ENCODE measurements at places on chromosomes 5 and 9.

- no peak for DNase-seq
Observed at GRCh38 chr5:158739951-158740757, 359.6 kb downstream of the EBF1 start.

DNA sequence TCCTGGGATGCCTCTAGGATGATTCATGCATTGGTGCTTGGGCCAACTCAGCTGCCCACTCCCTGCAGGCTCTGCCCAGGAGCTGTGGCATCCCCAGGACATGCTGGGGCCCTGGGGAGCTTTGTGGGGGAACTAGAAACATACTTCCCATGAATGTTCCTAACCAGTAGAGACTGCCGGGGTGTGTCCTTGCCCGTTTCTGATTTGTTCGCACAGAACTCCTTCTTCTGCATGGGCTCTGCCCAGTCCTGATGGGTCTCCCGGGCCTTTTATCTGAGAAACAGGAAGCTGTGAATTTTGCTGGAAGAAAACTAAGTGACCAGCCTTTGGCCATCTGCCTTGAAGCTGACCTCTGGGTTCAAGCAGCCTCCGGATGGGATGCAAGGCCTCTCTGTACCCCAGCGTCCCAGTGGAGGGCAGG, 71.6 kb upstream of the RNU6ATAC start:
- no peak for DNase-seq

DNA sequence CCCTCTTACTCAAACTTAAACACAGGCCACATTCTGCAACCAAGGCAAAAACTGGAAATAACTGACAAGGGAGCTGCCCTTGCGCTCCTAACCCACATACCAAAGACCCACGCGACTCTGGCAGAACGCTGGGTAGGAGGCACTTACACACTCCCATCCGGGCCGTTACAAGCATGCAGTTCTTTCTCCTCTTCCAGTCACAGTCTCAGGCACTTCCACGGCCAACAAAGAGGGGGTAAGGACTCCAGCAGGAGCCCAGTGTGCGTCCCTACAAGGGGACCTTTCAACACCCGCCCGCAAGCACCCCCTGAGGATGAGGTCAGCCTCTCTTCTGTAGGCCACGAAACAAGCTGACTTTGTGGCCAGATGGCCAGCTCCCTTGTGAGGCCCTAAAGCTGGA, 57.4 kb downstream of the SERINC5 start:
- DNase-seq: no peak

DNA sequence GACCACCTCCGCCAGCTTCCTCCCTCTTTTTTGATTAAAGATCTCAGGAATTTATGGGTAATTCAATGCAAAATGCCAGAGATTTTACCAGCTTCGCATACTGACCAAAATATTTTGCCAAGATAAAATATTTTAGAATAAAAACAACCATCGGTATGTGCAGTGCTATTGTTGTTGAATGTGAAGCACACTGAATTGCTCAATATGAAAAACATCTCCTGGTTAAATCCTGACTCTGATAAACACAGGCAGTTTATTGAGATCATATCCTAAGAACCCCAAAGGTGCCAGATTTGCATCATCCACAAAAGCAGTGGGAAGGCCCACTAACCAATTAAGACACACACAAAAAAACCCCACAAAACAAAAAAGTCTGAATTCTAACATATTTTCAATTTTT, 202.4 kb downstream of the GLIS3 start:
- no peak for DNase-seq

DNA sequence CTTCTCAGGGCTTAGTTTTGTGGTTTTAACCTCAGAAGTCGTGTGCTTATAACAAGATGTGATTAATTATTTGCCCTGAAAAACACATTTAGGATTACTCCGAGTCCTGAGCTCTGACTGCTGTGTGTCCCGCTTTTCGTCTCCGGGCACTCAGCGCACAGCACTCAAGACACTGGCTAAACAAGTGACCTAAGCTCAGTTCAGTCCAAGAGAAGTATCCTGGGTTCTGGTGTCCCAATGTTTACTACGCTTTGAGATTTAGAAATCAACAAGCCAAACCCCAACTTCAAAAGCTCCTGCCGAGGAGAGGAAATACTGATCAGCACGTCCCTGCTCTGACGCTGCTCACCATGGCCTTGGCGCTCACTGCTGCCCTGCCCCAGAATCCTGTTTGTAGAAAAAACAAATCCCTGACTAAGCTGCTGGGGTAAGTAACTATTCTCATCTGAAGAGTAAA, 53.2 kb downstream of the IPPK start:
- DNase-seq: no peak

- DNase-seq: no peak
Observed at GRCh38 chr5:150346592-150346991, 10.9 kb upstream of the TCOF1 start.

DNA sequence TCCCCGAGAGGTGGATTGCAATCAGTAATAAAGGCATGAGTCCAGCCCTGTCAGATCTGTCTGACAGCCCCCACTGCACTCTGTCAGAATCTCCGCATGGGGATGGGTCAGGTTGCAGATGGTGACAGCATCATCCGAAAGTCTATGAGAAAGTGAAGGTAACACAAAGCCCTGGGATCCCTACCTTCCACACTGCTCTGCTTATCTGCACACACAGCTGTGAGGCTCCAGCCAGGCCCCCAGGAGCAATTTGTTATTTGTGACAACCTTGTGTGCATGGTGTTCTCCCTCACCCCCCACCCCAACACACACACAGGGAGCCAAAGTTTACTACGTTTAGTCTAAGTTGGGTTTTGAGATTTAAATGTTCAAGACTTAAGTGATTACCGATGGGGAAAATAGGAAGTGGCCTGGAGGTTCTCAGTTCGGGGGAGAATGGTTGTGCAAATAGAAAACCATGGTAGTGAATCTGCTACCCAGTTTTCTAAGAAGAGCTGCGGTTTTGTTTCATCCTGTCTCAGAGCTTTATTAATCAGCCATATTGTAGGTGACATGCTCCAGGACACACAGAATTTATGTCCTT, 92.7 kb downstream of the SV2C start:
- no peak for DNase-seq

DNA sequence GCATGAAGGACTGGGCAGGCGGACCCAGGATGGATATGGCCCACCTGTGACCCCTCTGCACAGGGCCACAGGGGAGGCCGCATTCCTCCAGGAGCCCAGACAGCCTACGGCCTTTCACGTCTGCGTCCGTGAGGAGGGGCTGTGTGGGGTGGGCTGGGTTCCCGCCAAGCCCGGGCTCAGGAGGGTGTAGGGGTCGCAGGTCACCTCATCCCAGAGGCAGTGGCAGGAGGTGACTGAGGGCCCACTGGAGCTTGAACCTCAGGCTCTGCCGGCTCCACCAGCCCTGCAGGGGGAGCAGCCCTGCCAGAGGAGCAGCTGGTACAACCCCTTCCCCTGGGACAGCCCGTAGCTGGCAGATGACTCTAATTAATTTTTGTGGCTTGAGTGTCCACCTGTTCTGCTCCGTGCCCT, 40.7 kb upstream of the CACNA1B start:
- DNase-seq: no peak

- peak; percentile 78 for DNase-seq
Observed at GRCh38 chr9:135811801-135812200, 95.5 kb downstream of the CAMSAP1 start.

DNA sequence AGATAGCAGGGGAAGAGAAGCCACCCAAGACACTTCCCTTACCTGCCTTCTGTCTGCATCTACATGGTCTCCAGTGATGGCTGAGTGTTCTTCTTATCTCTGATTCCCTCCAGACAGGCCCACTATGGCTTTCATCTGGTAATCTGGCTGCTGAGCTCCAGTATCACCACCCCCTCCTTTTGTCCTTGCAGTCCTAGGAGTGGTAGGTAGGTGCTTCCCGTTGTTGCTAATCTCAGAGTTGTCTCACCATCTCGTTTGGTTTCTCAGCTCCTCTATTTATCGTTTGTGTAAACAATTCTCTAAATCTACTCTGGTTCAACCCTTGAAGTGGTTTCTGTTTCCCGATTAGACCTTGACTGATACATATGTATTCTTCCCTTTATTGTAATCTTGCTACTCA, 243.8 kb upstream of the RFX3 start:
- DNase-seq: no peak

DNA sequence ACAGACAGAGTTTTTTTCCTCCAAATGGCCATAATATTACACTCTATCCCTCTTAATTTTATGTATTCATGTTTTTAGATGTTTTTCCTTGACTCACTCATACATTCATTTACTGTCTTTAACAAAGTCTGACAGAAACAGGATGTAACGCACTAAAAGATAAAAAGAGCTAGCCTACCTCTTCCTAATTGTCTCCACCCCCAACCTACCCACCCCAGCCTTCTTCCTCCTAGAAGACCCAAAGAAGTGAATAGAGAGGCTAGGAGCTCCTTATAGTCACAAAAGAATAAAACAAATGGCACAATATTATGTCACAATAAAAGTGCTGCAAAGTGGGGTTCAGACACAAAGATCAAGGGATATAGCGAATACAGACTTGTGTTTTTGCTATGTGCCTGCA, 719 bp downstream of the NOL8 start:
- no peak for DNase-seq

GRCh38 chr5:124136609-124137008, 609.8 kb downstream of the ZNF608 start:
- peak; percentile 43 for DNase-seq
